GM06990 (cell line): ENCODE measurements at places on chromosomes 1 and 21.
A peak's percentile ranks its signal among the peaks of the same experiment; 100 is the strongest.

- DNase-seq: peak; percentile 20
Observed at GRCh38 chr1:209076688-209077087, 506.8 kb upstream of the CAMK1G start.

GRCh38 chr21:45393833-45394638, 10.9 kb upstream of the COL18A1 start:
- no peak for DNase-seq

- DNase-seq: no peak
Observed at GRCh38 chr1:4614371-4615137, 39.9 kb upstream of the AJAP1 start.

GRCh38 chr1:205616563-205617293, 15.1 kb downstream of the ELK4 start:
- no peak for DNase-seq

- no peak for DNase-seq
Observed at GRCh38 chr1:14825396-14825795, 226.9 kb downstream of the KAZN start.

DNA sequence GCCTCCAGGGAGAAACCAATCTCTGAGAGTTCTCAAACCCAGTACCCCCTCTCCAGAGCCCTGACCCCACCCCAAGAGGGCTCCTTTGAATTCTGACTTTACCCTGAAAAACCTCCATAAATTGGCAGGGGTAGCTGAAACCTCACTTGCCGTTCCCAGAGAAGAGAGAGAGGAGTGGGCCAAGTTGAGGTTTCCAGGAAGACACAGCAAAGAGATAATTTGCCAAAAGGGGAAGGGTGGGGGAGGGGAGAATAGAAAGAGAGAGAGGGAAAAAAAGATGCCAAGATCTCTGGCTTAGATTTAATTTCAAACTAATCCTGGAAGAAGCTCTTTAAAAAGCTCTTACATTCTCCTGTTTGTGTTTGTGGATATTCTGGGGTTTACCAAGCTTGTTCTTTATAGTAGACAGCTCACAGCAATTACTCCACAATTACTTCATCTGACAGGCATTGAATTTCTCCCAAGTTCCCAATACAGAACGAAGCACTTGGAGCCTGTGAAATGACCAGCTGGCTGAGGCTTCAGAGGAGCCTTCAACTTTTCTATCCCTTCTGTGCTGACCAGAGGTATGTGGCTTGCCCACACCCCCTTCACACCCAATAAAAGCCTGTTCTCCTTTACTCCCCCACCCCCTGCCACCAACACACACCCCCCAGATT, 1.1 kb upstream of the GRHL3 start:
- no peak for DNase-seq

DNA sequence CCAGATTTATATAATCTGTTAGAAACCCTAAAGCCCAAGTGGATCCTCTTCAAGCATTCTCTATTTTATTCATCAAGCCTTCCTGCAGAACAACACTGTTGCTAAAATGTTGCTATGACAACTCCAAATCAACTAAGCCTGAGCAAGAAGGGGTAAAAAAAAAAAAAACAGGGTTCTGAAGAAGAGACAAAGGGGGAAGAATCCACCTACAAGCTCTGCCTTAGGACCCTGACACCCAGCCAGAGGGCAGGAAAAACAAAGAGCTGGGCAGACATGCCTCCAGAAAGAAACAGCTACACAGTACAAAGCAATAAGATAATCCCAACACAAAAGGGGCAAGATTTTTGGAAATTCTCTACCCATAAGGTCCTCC, 1.3 kb downstream of the USF1 start:
- no peak for DNase-seq

GRCh38 chr21:42459082-42459460, 37.0 kb downstream of the RSPH1 start:
- no peak for DNase-seq

GRCh38 chr1:4169991-4170390, 269.9 kb upstream of the C1orf174 start:
- no peak for DNase-seq

DNA sequence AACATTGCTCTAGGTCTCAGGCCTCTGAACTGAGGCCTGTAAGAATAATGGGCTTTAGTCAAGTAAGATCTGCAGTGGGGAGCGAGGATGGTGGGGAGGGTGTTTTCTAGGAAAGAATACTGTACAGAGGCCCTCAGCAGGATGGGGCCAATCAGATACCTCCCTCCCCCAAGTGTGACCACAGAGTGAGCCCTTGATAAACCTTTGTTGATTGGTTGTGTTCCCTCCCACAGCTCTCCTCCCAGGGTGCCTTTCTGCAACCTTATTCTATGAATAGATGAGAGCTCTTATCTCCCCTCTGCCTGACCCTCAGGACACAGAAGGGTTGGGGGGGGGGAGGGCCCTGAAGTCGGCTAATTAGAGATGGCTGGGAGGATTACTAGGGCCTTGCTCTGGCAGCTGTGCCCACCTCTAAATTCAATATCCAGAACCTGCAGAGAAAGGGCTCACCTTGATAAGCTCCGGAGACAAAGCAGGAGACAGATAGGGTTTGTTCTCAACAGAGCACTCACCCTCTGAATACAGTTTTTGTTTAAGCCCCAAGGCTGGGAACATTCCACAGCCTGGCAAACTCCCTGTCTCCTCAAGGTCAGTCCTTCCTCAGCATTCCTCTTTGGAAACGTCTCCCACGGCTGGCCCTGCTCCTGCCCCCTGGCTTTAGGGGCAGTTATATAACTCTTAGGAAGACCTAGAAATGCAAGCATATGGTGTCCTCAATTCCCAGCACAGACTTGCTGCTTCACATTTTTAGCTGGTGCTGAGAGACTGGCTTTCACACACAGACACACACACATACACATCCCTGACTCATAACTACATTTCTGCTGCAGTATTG, 42.9 kb downstream of the ATP1A1 start:
- DNase-seq: no peak

- no peak for DNase-seq
Observed at GRCh38 chr1:149846042-149846441, 53.3 kb upstream of the BOLA1 start.

- DNase-seq: no peak
Observed at GRCh38 chr1:193355626-193356025, 169.2 kb upstream of the B3GALT2 start.

GRCh38 chr1:97351846-97352245, 569.0 kb downstream of the DPYD start:
- DNase-seq: no peak

DNA sequence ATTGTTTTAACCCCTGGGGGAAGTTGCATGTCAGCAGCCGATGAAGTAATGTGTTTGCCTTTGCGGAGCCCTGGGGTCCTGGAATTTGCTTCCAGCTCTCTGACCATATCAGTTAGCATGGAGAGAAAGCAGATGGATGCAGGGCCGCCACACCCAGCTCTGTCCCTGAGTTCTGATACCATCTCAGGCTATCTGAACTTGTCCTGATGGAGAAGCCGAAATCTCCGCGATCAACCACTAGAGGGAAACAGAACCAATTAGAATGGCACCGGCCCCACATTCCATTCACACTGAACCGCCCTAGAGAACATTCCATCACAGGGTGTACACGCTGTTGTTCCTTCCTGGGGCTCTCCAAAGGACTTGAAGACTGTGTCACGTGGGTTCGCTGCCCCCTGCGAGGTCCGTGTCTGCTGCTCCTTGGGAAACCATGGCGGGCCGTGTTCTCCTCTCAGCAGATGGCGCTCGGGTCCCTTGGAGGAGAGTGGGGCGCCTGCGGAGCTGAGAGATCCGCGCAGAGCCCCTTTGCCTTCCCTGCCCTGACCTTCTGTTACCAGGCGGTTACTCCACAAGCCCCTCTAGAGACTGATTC, 75.4 kb downstream of the ABCA4 start:
- no peak for DNase-seq

- no peak for DNase-seq
Observed at GRCh38 chr1:229344139-229344538, 1.3 kb upstream of the CCSAP start.

DNA sequence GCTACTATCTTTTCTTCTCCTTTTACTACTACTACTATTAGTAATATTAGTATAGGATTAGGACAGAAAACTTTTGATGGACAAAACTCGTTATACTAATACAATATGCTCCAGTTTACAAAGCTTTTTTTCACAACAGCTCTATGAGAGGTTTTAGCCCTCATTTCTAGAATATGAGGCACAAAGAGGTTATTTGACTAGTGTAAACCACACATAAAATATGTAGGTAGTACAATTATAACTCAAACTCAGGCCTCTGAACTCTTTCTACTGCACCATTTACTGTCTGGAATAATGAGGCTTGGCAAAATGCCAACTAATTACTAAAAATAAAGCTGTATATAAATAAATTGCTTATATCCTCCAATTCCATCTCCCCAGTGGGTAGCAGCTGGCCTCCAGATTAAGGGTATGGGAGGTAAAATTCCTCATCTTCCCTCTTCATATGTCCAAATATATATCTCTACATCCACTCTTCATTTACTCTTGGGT, 99.9 kb downstream of the LYST start:
- no peak for DNase-seq

- DNase-seq: no peak
Observed at GRCh38 chr1:189658381-189658780, 819.3 kb downstream of the BRINP3 start.

DNA sequence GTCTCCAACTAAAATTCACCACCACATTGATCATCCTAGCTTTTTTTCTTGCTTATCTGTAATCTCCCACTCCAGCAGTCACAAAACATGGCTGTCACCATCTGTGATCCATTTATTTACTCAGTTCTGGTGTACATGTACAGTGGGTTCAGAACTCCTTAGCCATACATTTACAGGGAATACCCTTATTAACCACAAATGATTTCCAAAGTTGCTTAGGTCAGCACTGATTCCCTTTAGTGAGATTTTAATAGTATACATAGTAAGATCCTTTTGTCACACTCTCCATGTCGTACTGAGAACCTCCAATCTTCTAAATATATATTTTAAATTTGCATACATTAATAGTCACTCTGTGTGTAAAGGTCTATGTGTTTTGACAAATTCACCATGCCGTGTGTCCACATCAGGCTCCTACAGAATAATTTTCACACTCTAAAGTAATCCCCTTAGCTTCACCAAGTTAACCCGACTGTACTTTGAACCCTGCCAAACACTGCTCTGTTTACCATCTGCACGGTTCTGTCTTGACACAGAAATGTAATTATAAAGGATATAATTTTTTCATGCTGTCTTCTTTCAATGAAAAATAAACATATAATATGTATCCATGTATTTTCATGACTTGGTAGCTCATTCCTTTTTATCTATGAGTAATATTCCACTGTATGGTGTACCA, 473.6 kb upstream of the ZP4 start:
- no peak for DNase-seq

DNA sequence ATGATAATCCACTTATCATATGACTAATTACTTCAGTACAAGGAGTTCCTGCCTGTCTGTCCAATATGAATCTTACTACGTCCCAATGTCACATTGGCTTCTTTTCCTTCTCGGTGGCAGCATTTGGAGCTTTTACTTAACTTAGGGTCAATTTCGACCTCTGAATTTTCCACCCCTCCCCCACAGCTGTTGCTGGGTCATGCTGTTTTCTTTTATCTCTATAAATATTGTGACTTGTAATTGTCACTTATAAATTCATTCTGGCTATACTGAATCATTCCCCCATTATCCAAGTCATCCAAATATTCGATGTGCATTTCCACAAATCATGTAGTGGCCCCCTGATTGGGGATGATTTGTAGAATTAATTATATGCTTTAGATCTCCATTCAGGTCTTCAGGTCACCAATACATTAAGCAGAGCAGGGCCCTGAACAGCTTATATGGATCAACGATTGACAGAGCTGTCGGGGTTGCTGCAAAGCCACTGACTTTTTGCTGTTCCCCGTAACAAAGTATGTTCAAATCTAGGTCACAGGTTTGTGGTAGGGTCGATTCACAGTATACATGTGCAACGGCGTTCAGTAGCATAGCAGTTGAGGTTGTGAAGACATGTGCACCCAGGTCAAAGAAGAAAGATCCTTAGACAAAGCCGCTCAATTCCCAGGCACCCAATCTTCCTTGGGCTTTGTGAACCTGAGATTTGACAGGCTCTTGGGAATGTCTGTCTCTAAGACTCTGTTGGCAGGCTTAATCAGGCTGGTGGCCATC, 18.3 kb upstream of the RNU1-4 start:
- no peak for DNase-seq

DNA sequence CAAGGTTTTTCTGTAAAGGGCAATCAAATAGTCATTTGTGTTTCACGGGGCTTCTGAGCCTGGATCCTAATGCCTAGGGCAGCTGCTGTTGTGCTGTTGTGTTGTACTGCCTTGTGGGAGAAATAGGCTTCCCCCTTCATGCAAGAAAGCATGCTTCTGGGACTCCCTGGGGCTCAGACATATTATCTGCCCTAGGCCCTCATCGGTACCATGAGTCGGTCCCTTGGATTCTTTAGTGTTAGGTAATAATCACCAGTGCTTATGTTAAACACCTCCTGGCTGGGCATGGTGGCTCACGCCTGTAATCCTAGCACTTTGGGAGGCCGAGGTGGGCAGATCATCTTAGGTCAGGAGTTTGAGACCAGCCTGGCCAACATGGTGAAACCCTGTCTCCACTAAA, 245.9 kb downstream of the TNR start:
- no peak for DNase-seq

DNA sequence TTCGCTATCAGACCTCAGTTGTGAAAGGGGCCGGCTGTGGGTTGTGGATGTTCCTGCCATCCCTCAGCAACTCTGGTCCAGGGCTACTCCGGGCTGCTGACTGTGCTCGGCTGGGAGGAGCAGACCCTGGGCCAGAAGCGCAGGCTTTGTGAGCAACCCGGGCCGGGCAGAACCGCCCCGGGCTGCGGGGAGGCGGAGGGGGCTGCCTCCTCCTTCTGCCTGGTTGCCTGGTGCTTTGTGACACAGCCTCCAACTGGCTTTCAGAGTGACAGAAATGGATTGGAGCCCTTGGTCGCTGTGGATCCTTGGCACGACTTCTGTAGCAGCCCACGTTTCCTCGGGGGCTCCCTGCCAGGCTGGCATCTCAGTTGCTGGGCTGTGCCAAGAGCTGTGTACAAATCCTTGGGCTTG, 10.0 kb downstream of the DRAXIN start:
- no peak for DNase-seq

DNA sequence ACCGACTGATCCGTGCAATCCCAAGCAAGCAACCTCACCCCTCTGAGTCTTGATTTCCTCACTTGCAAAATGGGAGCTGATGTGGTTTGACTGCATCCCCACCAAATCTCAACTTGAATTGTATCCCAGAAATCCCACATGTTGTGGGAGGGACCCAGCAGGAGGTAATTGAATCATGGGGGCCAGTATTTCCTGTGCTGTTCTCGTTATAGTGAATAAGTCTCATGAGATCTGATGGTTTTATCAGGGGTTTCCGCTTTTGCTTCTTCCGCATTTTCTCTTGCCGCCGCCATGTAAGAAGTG, 58.4 kb downstream of the FHAD1 start:
- no peak for DNase-seq
